Naive B cell (primary cell): ENCODE measurements at places on chromosomes 13 and 19.
A peak's percentile ranks its signal among the peaks of the same experiment; 100 is the strongest.

DNA sequence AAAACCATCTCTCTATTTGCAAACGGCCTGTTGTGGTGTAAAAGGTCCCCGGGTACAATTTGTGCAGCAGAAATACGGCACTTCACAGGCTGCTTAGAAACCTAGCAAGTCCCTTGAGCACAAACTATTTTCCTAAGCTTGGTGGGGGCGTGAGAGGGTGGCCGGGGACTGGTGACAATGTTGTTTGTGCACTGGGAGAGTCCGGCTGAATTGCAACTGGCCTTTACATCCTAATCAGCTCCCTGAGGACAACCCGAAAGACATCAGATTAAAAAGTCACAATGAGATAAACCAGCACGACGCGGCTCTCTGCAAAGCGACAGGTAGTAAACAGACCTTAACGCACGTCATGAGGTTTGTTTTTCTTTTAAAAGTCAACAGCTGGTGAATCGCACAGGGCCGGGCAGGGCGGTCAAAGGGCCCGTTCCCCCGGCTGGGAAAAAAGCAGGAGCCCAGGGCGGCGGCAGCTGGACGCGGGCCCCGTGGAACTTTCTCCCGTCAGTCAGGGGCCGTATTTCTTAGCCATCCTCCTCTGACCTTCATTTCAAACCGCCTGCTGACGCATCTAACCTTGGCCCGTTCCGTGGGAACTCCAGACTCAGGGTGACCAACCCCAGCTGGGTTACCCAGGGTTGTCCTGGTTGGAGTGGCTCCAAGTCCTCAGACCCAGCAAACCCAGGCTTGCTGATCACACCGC is 112.3 kb downstream of the GADD45B start:
- DNase-seq: no peak

- no peak for DNase-seq
Measured at GRCh38 chr13:77213644-77214043, 113.2 kb downstream of the MYCBP2 start.

DNA sequence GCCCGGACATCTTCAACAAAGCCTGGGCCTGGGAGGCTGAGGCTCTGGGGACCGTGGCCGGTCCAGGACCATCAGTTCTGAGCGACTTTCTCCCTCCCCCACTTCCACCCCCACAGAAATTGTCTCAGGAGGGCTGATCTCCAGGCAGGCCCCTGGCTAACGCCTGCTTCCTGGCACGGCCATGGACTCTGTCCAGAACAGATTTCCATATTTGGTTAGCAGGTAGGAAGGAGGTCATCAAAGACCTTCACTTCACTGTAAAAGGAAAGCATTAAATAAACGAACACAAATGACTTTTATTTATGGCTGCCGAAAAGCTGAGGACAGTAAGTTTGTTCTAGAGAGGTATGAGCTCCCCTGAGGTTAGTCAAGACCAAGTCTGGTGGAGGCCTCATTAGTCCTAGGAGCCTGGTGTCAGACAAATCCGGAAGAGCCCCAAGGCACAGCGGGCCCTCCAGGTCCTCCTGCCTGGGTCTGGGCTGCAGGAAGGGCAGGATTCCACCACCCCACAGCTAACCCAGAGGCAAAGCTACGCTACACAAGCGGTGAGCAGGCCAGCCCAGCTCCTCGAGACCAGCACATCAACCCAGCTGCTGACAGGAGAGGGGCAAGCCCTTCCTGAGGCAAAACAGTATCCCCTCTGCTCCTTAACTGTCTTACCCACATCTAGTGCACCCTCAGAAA is 4.6 kb upstream of the PLPP2 start:
- no peak for DNase-seq

GRCh38 chr13:99862244-99862643 is 109.3 kb downstream of the ZIC5 start:
- DNase-seq: no peak

GRCh38 chr19:50252111-50252886 is 48.9 kb downstream of the MYH14 start:
- DNase-seq: peak; percentile 25

DNA sequence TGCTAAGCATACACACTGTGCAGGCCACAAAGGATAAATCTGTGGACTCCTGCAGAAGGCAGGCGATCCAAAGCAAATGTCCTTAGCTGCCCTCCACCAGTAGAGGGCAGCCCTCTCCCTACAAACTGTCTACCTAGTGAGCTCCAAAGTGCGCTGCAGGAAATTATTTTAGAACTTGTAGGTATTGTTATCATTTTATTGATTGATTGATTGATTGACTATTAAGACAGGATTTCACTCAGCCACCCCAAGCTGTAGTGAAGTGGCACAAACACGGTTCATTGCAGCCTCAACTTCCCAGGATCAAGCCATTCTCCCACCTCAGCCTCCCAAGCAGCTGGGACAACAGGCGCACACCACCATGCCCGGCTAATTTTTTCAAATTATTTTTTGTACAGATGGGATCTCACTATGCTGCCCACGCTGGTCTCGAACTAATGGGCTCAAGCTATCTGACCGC is 37.3 kb downstream of the RNF6 start:
- DNase-seq: peak; percentile 61

- peak; percentile 83 for DNase-seq
Measured at GRCh38 chr19:37334179-37335071, 36.5 kb upstream of the ZNF527 start.
